ENCODE measurements at places on chromosomes 5 and 9.

DNA sequence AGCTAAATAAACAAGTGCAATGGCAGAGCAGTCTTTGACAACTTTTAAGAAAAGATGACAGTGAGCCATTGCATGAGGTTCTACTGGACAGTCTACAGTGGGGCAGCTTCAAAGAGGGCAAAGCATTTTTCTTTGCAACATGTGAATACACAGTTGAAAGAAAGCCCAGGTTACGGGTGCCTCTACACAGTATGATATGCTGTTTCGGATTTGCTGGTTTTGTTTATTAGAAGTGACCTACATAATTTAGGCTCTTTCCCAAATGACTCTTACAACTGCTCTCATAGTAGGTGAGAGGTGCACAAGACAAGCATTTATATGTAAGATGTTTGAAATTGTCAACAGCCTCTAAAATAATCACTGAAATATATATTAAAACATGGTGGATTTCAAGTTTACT, 62.4 kb downstream of the MEF2C start:
- DNase-seq = no peak

DNA sequence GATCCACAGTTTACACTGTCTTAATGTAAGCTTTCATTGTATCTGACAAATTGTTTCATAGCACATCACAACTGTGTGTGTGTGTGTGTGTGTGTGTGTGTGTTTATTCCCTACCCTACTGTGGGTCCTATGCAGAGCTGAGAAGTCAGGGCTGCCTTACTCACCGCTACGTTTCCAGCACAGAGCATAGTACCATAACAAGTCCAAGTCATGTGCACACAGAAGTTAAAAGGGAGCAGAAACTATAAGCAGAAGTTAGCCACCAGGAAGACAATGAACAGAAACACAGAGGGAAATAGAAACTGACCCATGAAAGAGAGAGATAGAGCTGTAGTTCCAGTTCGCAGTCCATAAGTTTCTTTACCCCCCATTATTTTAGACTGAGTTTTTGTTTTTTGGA, 38.2 kb upstream of the DMXL1 start:
- no peak for DNase-seq

- no peak for DNase-seq
These were observed 5.6 kb downstream of the AP3S1 start for GRCh38 chr5:115847290-115847689.

DNA sequence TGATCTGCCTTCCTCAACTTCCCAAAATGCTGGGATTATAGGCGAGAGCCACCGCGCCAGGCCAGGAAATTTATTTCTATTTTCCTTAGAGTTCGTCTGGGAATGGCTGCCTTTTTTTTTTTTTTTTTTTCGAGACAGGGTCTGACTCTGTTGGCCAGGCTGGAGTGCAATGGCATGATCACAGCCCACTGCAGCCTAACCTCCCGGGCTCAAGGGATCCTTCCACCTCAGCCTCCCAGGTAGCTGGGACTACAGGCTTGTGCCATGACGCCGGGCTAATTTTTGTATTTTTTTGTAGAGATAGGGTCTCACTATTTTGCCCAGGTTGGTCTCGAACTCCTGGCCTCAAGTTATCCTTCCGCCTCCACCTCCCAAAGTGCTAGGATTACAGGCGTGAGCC, 888 bp upstream of the LAMC3 start:
- no peak for DNase-seq
